Fibroblast of skin of back (primary cell): ENCODE measurements at places on chromosomes 16 and 17.

GRCh38 chr17:50055055-50055425 lies 870 bp upstream of the ITGA3 start:
- DNase-seq: no peak

- DNase-seq: no peak
Measured at GRCh38 chr17:79084291-79085153, 9.9 kb downstream of the ENGASE start.

DNA sequence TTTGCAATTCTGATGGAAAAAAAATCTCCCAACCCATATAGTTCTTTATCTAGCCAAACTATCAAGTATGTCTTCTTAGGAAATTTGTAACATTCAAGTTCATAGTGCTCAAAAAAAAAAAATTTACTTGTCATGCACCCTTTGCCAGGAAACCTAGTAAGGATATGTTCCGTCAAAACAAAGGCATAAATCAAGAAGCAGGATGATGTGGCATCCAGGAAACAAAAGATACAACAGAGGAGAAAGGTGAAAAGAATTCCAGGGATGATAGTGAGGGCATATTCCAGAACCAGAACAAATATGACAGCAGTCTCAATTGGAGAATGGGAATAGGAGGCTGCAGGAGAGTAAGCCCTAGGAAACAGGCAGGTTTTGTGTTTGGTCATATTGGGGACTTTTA lies 104.6 kb downstream of the SPAG9 start:
- DNase-seq: no peak

DNA sequence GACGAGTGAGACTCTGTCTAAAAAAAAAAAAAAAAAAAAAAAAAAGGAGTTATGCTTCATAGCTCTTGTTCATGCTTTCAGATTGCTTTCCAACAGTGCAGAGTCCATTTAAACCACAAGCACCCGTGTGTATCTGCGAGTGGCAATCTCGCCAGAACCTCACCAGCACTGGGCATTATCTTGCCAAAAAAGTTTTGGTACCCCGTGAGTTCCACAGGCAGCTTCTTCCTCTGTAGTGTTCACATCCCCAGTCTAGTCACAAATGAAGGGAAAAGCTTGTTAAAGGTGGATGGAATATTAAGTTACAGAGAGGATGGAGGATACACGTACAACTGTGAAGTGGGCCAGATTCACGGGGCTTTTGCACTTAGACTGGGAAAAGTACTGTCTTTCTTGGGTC lies 33.5 kb downstream of the WSB1 start:
- no peak for DNase-seq

GRCh38 chr17:51119415-51120356 lies 982 bp downstream of the SPAG9 start:
- peak; percentile 60 for DNase-seq

GRCh38 chr16:25977121-25977520 lies 285.4 kb downstream of the HS3ST4 start:
- DNase-seq: no peak

DNA sequence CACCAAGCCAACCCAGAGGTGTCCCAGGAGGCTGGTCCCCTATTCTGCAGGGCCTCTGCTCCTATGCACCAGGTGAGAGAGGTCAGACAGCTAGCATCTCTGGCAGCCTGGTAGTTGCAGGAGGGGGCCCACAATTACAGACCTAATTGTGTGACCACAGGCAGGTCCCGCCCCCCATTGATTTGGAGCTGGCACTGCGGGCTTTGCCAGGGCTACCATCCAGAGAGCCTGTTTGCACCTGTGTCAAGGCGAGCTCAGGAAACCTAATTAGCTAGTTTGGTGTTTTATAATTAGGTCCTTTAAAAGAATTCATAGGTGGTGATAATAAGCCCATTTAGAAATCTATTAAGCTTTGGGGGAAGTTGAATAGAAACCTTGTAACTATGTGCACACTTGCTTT lies 90.2 kb downstream of the MRM1 start:
- no peak for DNase-seq

- no peak for DNase-seq
Measured at GRCh38 chr17:80101946-80102663, 724 bp downstream of the GAA start.

- no peak for DNase-seq
Measured at GRCh38 chr17:39240631-39241030, 14.9 kb upstream of the STAC2 start.

DNA sequence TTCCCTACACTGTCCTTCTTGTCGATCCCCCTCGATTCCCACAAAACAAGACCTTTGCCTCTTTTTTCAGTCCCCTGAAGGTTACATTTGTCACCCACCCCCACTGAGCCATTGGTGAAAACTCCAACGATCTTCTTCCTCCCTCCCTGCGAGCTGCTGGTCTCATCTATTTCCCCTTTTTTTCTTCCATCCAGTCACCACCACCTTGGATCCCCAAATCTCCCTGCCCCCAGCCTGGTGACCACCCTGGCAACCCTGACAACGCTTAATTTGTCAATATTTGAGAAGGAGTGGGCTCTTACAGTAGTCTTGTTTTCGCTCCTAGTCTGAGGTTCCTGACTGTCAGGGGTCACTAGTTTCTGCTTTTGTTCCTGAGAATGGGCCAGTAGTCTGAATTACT lies 62.9 kb downstream of the SMPD3 start:
- no peak for DNase-seq

- DNase-seq: no peak
Measured at GRCh38 chr16:75476817-75477216, 12.3 kb upstream of the TMEM170A start.

DNA sequence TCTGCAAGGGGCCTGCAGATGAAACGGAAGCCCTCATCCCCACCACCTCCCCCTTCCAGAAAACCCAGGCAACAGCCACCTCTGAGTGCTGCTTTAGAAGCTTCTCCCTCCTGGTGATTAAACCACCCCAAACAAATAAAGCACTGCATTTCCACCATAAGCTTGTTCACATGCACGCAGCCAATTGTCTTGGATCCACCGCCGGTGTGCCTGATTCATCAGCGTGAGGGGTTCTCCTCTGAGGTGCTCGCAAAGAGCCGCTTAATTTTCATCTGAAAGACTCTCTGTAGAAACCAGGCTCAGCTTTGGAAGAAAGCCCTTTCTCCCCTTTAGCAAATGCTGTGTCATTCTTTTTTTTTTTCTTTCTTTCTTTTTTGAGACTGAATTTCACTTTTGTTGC lies 155.2 kb upstream of the EEF2KMT start:
- no peak for DNase-seq

DNA sequence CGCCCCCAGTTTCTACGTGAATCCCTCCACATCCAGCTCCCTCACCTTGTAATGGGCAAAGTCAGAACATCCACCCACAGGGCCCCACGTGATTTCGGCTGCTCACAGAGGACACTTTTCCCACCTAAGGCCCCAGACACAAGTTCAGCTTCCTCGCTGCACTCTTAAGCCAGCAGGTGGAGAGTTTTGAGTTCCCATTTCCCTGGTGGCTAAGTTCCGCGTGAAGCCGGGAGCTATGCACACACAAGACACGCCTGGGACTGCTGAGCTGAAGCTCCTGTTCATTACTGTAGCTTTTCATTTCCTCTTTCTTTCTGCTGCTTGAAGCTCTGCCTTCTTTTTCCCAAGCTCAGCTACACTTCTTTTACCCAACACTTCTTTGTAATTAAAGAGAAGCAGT lies 273.8 kb downstream of the NPIPA8 start:
- no peak for DNase-seq

DNA sequence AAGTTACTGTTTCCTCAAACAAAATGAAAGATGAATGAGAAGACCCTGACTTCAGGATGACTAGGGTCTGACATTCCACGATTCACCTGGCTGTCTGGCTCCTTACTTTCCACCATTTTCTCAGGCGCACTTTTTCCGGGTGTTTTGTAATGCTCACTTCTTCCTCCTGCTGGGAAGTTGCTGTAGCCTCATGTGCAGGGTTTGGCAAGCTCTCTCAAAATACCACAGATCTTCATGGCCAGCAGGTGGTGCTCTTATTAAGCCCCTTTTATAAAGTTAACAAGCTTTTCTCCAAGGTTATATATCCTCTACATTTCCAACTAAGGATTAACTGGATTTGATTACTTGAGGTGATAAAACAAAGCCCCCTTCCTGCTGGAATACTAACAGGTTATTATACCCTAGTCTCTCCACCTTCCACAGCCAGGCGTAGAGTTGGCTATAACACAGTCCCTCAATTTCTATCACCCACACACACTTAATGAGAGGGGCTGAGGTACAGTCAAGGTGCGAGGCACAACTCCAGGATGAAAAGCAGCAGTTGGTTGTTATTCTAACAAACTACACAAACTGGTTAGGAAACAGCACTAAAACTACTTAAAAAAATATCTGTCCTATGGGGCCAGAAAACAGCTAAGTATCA lies 45.4 kb downstream of the STH start:
- peak; percentile 84 for DNase-seq

GRCh38 chr16:4052801-4053293 lies 63.4 kb downstream of the ADCY9 start:
- DNase-seq: peak; percentile 58
